Caki2 (cell line): ENCODE measurements at places on chromosomes 5 and 9. TPM values are rescaled to one million over a fixed set of nuclear protein-coding genes. Genes with fewer than 3 reads are reported as not detected.

Gene PCDHAC1
- 0.09 and 0.10 TPM in 2 replicates for total RNA-seq

Gene IZUMO3
- total RNA-seq: not detected in 2 replicates

Gene HAVCR2
- total RNA-seq: not detected in 2 replicates

Gene CCDC152
- not detected in 2 replicates for total RNA-seq

Gene ELP1
- 17.7 and 22.1 TPM in 2 replicates for total RNA-seq

Gene ARRDC1
- total RNA-seq: 54.7 and 81.3 TPM in 2 replicates

Gene SLC4A9
- not detected in 2 replicates for total RNA-seq

Gene PCDHB15
- not detected in 2 replicates for total RNA-seq

Gene ALDH1B1
- 21.8 and 26.7 TPM in 2 replicates for total RNA-seq

Gene RPS14
- total RNA-seq: 3,085 and 3,454 TPM in 2 replicates

Gene C9orf153
- total RNA-seq: not detected in 2 replicates

Gene MORN5
- total RNA-seq: not detected in 2 replicates

Gene SLC25A2
- total RNA-seq: not detected in 2 replicates

Gene ADAMTS2
- total RNA-seq: 4.1 and 5.0 TPM in 2 replicates

Gene SHOC1
- not detected in 2 replicates for total RNA-seq

Gene OR1K1
- total RNA-seq: not detected in 2 replicates

Gene N4BP3
- total RNA-seq: 1.8 and 6.2 TPM in 2 replicates

Gene GPR151
- total RNA-seq: not detected in 2 replicates

Gene IL3
- total RNA-seq: not detected in 2 replicates
